HL-60 (cell line): ENCODE measurements at places on chromosomes 6 and 20.

GRCh38 chr20:19730706-19731105, 27.4 kb upstream of the RIN2 start:
- DNase-seq = no peak

- DNase-seq = no peak
Observed at GRCh38 chr20:40524071-40524470, 165.0 kb downstream of the MAFB start.

- no peak for DNase-seq
Observed at GRCh38 chr6:13006578-13007300, 290.2 kb downstream of the PHACTR1 start.

DNA sequence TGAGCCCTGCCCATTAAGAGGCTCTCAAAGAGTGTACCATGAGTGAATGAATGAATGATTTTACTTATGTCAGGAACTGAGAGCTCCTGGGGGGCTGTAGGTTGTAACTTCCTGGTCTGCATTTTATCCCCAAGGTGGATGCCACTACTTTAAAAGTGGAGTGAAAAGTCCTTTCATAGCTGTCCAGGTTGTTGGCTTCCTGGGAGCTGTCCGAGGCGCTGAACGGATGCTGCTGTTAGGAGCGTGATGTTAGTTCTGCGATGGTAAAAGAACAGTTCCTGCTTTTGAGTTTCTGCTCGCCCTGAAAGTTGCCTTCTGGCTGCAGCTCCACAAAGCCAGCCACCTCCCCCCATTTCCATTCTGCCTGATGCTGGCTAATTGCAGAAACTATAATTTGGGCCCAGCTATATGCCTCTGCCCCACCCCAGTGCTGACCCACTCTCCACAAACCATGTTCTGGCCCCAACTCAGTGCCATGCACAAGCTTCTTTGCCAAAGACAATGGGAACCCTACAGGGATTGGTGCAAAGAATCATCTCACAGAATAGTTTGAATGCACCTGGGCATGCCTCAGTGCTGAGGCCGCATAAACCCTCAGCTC, 330.9 kb upstream of the CDH4 start:
- DNase-seq = no peak

- no peak for DNase-seq
Observed at GRCh38 chr6:158760618-158761250, 58.4 kb downstream of the EZR start.
